ENCODE measurements at places on chromosomes 4 and X.
A peak's percentile ranks its signal among the peaks of the same experiment; 100 is the strongest.

DNA sequence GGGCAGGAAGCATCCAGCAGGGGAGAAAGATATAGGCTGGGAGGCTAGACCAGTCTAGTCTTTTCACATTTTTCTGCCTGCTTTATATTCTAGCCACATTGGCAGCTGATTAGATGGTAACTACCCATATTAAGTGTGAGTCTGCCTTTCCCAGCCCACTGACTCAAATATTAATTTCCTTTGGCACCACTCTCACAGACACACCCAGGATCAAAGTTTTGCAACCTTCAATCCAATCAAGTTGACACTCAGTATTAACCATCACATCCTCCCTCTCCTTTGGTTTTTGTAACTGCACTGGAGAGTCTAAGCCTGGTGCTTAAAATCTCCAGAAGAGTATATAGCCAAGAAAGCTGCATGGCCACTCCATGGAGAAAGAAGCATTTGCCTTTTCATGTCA, 560.4 kb downstream of the GRXCR1 start:
- no peak for DNase-seq

DNA sequence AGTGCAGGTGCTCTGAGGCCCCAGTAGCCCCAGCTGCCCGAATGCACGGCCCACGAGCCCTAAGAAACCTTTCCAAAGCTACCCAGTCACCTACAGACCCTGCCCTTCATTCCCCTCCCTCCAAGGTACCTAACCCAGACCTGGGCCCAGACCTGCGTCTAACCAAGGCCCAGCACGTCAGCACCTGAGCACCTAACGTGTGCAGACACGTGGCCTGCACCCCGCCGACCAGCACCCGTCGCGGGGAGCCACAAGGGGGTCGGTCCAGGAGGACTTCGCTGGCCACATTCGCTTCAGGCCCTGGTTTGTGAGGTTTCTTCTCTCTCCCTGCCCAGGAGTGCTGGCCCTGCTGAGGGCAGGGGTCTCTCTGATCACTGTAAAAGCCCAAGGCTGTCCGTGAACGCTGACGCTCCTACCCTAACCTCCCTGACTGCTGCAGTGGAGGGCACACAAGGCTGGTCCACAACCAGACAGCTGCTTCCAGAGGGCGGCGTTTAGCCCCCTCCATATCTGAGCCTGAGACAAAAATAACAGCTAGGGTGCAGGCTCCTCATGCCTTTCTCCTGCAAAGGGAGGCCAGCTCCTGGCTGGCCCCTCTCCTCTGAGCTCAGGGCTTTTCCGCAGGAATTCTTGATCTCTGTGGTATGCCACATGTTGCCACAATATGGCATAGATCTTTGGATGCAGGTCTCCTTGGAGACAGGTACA, 31.8 kb downstream of the WDR1 start:
- no peak for DNase-seq

GRCh38 chrX:72102126-72102525, 29.6 kb downstream of the RTL5 start:
- no peak for DNase-seq

DNA sequence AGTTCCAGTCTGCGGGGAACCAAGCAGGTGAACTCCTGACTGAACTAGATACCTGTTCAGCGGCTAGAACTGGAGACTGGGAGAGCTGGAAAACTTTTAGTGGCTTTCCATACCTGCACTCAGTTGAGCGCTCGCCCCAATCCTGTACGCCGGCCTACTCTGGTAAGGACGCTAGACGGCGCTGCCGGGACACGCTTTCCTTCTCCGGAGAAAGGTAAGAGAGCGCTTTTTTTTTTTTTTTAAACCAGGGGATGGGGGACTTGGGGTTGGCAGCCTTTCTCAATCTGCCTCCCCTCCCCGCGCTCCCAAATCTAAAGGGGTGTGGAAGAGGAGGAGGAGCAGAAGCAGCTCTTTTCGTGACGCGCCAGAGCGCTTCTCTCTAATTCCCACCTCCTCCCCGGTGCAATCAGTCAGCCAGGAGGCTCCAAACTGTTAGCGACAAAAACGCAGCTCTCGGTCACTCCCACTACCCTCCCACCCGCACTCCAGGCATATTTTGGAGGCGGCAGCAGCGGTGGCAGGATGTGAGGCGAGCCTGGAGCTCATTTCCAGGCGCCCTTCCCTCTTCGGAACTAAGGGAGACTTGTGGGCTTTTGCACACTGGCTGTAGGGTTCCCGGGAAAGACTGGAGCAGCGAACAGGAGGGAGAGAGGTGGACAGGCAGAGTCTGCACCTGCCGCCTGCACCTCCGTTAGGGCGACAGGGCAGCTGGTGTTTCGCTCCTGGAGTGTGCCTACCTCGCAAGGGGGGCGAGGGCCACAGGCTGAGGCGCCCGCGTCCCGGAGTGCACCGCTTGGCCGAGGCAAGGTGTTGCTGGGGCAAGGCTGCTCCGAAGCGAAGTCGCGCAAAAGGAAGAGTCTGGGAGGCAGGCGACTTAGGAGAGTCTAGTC, at the start of gene IL1RAPL2:
TSS of gene IL1RAPL2 (plus strand) at position 409 of the 890 bp plus-strand sequence.
- no peak for DNase-seq

DNA sequence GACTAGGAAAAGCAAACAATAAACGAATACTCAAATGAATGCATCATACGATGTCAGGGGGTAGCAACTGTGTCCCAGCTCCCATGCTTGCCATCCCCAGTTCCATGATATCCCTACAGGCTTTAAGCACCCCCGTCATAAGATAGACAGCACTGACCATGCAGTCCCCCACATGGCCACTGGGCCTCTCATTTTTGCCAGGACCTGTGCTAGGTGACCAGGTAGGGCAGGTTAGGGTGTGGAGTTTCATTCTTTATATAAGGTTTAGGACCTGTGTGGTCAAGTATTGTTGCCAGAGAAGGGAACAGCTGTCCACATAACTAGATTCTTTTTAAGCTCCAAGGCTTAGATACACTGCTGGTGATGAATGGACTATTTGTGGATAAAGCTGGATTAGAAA, 9.7 kb downstream of the PPEF2 start:
- no peak for DNase-seq

DNA sequence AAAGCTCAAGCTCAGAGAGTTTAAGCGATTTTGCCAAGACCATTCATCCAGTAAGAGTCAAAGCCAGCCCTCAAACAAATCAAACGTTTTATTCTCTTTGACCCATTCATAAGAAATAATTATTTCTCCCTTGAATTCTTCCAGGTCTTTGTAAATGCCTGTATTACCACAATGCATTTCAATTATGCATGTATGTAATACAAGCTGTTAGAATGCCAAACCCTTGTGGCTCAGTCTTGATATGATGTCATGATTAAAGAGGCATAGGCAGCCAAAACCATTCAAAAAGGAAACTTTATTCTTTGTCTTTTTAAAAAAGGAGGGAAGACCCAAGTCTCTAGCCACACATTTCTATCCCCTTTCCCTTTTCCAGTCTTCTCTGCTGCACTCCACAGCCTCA, 56.5 kb upstream of the PGM2 start:
- DNase-seq: no peak

DNA sequence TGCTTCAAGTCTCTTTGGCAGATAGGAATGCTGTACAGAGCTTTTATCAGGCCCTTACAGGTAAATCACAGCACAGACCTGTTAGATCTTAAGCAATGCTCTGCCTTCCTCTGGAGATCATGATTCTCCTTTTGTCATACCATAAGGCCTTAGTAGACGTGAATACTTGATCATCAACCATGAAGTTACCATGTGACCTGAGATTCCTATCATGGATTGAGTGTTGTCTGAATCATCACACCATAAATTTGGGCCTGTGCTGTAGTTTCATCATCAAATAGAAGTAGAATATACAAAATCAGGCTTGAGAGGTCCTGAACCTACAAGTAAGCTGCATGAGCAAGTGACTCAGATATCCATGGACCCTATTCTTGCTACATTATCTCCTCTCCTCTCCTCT, 466.8 kb upstream of the INTU start:
- DNase-seq: no peak

GRCh38 chr4:113564493-113564892, 197.0 kb downstream of the CAMK2D start:
- DNase-seq: peak; percentile 13

- DNase-seq: no peak
Measured at GRCh38 chr4:10593130-10593529, 91.4 kb downstream of the CLNK start.

- no peak for DNase-seq
Measured at GRCh38 chr4:183448436-183448835, 4.0 kb downstream of the CDKN2AIP start.

DNA sequence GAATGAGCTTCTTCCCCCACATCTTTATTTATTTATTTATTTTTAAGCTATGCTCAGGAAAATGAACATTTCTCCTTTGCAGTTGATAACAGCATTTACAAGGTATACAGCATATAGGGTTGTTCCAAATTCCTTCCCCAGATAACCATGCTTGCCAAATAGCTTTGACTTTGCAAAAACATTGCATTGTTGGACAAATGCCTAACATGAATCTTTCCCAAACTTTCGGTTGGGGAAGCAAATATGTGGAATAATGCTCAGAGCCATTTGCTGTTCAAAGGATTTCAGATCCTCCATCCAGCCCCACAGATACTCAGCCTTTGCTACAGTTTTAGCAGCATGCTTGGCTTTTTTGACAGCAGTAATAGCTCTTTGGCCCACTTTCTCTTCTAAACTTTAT, 127.2 kb upstream of the AGA start:
- DNase-seq: no peak

- DNase-seq: no peak
Measured at GRCh38 chrX:17496407-17496806, 121.4 kb downstream of the NHS start.

DNA sequence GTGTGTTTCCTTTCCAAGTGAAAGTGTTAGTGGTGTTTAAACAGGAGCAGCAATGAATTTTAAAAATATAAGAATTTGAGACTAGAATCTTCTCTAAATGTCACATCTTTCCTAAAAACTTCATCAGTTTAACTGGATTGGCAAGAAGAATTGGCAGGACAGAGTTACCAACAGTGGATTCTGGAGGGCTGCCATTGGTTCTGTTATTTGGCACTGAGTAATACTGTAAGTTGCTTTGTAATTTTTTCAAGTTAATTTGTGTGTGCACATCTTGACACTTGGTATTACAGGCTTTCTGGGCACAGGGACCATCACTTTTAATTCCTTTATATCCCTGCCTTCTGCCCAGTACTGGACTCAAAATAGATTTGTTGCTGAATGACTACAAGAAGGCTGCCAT, 4.5 kb upstream of the GPRIN3 start:
- no peak for DNase-seq

GRCh38 chr4:78059524-78059889, 2.4 kb downstream of the FRAS1 start:
- DNase-seq: peak; percentile 54

GRCh38 chrX:13239272-13239671, 80.6 kb downstream of the ATXN3L start:
- no peak for DNase-seq

DNA sequence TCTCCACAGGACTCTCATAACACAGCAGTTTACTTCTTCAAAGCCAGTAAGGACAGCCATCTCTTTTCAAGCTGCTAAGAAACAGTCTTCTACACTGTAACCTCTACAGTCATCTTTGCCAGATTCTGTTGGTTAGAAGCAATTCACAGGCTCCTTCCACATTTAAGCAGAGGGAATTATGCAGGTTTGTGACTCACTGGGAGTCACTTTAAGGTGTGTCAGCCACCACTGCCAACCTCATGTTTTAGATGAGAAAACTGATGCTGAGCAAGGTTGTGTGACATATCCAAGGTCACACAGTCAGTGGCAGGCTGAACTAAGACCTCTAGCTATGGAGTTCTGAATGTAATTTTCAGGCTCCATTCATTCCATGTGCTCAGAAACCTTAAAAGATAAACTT, 143.5 kb downstream of the QDPR start:
- DNase-seq: no peak

GRCh38 chr4:44701037-44701436, 22.8 kb downstream of the GUF1 start:
- DNase-seq: peak; percentile 4

DNA sequence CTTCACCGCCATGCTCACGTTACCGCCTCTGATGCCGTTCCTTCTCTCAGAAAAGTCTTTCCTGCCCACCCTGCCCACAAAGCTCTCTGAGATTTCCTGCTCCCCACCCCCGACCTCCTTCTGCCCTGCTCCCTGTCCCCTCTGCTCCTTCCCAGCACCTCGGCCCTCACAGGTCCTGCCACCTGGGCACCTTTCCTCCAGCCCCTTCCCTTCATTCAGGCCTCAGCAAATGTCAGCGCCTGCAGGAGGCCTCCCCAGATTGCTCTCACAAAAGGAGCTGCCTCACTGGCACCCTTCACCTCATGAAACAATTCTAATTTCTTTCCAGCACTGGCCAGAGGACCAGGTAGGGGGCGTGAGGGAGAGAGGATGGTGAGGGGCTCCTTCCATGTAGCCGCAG, 33.6 kb upstream of the MXD4 start:
- no peak for DNase-seq

DNA sequence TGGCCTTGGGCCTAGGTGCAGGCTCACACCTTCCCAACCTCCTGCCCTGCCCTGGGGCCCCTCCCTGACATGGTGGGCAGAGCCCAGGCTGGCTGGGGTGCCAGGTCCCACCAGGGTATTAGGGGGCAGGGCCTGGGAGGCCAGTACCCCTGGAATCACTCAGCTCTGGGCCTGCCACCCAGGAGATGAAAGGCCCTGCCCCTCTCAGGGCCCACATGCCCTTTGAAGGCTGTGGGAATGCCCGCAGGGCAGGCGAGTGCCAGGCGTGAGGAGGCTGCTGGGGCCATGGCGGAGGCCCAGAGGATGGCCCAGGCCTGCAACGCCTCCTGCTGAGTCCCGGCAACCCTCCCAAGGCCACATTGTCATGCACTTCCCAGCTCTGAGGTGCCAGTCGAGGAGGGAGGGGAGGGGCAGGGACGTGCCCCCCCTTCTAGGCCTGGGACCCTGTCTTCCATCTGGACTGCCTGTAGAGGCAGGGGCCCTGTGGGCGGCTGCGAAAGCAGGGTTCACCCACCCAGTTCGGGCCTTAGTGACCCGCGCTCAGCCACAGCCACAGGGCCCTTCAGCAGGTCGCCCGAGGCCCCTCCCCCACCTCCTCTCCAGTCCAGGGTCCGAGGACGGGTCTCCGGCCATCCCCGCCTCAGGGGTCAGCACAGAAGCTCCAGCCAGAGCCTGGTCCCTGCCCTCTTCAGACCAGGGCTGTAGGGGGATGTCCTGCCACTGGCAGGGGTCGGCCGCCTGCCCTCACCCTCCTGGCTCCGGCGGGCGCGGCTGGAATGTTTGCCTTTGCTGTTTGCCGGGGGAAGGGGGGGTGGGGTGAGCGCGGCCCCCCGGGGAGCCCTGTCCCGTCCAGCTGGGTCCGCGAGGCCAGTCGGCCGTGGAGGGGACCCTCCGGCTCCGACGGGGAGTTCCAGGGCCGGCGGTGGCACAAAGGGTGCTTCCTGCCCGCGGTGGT, 26.7 kb upstream of the FGFR3 start:
- DNase-seq: no peak

- no peak for DNase-seq
Measured at GRCh38 chr4:138275963-138276621, 33.9 kb upstream of the SLC7A11 start.

GRCh38 chrX:10239611-10240064, 82.9 kb downstream of the CLCN4 start:
- no peak for DNase-seq

- peak; percentile 85 for DNase-seq
Measured at GRCh38 chr4:111641813-111642579, 503.3 kb upstream of the FAM241A start.
